Activated naive CD8-positive, alpha-beta T cell treated with anti-CD3 and anti-CD28 coated beads, Interleukin-2, amount 10 ng/mL, durations not matched to agents 7 days and 5 days (primary cell): ENCODE measurements at places on chromosomes 3 and 15.

DNA sequence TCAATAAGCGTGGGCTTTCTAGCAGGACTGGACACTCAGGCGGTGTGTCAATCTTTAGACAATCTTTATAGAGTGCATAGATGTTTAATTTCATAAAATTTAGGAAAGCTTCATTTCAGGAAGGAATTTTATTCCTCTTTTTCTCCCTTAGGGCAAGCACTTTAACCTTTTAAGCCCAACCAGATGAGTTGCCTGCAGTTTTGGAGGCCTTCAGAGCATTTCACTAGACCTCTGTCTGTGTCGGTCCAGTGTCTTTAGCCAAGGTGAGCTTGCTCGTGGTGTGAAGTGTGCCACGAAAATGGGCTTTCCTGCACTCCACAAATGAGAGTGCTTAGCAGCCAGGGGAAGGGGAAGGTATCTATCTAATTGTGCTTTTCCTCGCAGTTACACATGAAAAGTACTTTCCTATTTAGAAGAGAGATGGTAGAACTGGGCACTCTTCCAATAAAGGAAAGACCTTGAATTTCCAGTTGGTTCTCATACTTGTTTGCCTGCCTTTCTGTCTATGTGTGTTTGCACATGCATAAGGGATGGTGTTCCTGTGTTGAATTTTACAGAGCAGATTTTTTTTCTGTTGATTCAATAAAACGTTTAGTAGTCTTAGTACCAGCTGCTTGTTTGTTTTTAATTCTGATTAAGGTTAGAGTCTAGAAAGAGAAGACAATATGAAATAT is 53.6 kb downstream of the FEZF2 start:
- no peak for DNase-seq

- no peak for DNase-seq
Observed at GRCh38 chr3:46889381-46890110, 12.0 kb downstream of the PTH1R start.

DNA sequence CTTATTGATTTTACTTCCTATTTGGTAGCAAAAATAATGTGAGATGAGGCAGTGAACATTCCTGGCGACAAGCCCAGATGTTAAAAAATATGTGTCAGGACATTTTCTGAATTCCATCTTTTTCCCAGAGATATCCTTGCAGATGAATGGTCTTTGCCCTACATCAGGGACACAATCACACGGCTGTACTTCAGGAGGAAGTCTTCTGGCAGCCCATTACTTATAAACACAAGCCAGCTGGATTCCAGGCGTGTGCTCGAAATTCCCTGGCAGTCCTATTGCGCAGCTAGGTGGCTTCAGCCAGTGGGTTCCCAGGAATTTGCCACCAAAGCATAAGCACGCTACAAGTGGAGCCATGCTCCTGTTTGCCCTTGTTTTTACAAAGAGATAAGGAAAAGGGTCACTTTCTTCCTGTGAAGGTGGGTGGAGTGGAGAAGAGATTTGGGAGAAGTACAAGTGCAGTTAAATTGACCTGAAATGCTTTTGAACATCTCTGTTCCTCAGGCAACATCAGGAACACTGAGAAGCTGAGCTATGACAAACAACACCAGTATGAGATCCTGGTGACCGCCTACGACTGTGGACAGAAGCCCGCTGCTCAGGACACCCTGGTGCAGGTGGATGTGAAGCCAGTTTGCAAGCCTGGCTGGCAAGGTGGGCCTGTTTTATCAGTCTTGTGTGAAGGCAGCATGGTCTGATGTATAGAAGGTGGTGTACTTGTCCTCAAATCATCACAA is 257.1 kb upstream of the TRIM42 start:
- DNase-seq: no peak

- DNase-seq: no peak
Observed at GRCh38 chr3:103137830-103138229, 703.0 kb downstream of the ZPLD1 start.

DNA sequence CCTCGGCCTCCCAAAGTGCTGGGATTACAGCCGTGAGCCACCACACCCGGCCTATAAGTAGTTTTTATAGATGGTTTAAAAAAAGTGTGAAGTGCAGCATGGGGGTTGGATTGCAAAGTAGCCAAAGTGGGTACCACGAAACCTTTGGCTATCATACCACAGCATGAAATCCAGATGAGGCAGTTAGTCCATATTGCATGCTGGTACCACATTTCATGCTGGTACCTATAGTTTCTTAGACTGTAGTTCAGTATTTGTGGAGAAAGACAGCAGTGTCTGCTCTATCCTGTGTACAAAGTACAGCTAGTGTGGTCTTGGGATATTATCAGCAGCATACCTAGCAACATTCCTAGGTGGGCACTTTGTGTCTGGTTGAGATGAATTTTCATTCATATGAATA is 11.8 kb downstream of the ZNF609 start:
- no peak for DNase-seq

DNA sequence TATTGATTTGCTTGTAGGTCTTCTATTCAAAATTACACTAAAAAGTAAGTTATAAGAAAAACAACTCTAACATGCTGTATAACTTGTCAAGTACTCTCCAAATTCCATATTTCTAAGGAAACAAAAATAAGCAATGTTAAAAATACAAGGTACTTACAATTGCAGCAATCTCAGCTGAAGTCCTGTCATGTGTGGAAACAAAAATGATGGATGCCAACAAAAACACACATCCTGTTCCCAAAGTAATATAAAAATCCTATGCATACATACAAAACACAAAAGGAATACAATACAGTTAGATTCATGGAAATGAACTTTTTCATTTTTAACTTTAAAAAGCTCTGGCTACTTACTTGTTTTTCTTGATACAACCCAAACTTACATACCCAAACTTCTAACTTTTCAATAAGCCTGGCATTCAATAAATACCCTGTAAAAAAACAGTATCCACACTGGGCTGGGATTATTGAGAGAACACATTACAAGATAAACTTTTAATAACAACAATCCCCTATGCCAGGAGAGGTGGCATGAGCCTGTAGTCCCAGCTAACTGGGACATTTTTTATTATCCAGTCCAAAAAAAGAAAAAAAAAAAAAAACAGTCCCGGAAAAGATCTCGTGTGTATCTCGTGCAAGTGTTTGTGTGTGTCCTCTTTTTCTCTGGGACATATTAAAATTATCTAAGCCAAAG is 14.7 kb downstream of the CMTM6 start:
- no peak for DNase-seq

GRCh38 chr3:152266221-152266995 is 2.3 kb upstream of the MBNL1 start:
- no peak for DNase-seq

GRCh38 chr3:189966843-189967242 is 153.9 kb downstream of the P3H2 start:
- DNase-seq: no peak

DNA sequence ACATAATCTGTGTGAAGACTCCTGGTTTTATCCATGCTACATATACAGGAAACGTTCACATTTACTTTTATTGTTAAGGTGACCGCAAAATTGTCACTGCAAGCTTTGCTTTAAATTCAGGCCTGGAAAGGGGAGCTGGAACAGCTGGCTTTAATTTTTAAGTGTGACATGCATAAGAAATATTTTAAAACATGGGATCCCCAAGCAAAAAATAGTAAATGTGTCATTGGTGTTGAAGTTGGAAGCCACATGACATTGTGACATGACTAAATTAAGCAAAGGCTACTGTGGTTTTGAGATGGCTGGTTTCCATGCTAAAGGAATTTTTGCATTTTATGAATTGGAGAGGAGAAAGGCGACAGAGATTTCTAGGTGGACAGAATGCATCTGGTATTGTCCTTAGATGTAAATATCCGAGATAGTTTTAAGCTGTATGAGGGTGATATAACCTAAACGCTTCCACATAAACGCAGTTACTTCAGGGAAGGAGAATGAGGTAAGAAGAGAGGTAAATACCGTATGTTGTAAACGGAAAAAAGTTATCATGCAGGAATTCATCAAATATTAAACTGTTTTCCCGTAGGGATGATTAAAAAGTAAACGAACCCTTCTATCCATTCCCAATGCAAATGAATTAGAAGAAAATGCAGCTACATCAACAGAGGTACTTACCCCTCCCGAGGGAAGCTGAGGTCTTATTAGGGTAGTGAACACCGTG is 927 bp upstream of the FYTTD1 start:
- no peak for DNase-seq

DNA sequence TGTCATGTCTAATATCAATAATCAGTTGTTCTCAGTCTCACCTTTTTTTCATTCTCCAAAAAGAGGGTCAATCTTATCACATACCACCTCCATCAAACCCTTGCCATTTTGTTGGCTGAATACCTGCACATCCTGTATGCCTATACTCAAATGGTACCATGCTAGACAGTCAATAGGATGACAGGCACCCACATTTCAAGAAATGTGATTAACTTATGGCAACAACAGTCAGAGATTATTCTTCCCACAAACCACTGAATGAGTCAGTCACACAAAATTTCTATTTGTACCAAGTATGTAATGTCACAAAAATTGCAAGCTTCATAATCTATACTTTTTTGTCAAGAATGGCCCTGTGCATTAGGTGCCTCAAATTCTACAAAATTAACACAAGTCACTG is 5.1 kb upstream of the SLC27A2 start:
- no peak for DNase-seq

DNA sequence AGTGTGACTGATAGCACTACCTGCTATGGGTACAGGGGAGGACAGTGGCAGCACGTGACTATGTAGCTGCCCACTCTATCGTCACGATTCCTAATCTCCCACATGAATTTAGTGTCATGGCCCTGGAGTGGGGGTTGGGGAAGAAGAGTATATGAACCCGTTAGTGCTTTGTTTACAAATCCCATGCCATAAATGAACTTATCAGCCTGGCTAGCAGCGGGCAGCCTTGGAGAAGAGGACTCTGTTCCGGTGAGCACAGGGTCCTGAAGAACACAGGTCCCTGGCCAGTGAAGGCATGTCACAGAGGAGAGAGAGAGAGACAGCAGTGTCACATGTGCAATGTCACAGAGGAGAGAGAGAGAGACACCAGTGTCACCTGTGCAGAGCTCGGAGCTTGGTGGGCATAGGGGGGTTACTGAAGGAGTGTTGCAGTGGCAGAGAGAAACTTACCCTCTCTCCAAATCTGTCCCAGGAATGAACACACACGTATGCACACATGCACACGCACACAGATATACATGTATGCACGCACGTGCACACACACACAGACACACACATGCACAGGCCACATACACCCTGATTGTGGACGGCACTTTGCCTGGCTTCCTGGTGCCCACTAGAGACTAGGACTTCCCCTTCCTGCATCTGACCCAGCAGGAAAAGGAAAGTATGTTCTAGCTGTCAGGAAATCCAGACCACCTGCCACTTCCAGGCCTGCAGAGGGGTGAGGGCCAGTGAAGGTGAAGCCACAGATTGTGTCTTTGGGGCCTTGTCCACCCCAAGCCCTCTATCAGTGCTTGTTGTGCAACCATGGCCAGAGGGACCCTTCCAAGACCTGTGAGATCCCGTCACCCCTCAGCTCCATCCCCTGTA is 26.3 kb downstream of the ITGA11 start:
- DNase-seq: no peak

GRCh38 chr3:23438657-23439056 is 235.5 kb downstream of the UBE2E2 start:
- DNase-seq: no peak

DNA sequence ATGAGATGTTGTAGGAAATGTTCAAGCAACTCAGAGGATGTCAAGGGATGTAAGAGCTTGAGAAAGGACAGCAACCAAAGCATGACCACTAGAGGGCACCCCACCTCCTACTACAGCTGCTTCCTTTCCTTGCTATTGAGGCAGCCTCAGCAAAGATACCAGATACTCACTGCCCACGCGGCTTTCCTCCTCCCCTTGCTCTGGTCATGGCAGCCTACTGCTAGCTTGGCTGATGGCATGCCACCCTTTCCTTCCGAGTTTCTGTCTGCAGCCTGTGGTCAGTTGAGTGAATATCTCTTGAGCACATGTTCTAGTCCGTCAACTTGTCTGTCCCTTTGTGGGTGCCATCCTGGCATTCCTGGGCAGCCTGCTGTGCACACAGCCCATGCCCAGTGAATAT is 4.4 kb upstream of the CXCR6 start:
- peak; percentile 72 for DNase-seq

DNA sequence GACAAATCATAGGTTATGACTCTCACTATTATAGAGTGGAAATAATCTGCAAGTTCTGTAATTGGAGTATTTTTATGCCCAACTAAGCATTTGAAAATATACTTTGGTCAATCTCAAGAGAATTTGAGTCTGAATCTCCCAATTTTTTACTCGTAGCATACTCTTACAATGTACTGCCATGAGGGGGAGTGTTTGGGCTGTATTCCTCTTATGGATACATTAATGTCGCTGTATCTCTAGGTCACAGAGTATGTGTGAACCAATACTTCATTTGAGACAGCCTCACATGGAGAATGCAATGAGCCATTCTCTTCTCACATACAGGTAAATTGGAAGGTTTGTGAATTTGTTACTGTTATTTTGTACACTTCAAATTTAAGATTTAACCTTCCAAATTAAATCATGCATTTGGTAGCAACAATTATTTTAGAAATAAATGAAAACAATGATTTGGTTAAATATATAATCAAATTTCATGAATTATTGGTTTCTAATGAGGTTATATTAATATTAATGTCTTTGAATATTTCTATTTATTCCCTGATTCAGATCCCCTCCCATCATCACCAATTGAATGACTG is 5.5 kb upstream of the CD200 start:
- DNase-seq: no peak

DNA sequence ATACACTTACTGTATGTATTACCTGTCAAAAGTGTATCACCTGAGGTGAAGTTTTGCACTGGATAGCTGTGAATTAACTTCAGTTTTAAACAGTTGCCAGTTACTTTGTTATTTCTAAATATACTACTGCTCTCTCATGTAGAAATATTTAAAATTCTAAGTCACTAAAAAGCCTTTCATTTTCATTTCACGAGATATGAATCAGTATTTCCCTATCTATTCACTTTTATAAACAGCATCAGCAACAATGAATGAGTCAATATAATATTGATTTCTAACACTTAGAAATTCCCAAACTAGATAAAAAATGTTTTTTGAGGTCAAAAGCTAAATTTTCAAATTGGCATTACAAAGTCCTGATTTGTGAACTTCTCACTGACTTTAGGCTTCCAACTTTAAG is 32.6 kb downstream of the UBE3A start:
- DNase-seq: no peak

DNA sequence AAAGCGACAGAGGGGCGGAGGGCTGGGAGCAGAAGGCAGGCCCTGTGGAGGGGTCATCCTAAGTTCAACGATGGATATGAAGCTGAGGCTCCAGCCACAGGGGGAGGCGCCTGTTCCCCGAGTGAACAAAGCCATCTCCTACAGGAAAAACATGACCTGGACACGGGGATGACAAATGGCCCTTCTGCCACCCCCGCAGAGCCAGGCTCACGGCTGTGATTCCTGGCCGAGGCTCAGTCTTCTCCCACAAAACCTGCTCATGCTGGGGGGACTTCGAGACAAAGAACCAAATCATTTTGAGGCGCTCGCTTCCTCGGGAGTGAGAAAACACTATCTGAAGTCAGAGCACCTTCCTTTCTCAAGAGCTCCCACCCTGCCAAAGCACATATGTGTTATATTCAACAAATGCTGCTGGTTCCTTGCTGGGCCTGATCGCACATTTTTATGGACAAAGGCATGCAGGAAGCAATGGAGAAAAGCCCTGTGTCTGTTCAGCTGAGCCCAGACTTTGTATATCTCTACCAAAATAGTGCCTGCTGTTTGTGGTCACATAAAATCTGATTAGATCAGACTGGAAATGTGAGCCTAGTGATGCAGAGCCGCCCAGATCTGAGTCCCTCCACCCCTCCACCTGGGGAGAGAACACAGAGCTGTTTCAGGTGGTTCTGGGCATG is 5.6 kb downstream of the RBP1 start:
- DNase-seq: no peak
